Mesothelial cell of epicardium (in vitro differentiated cells): ENCODE measurements at places on chromosomes 13 and 19. TPM values are rescaled to one million over a fixed set of nuclear protein-coding genes. Genes with fewer than 3 reads are reported as not detected.

DNA sequence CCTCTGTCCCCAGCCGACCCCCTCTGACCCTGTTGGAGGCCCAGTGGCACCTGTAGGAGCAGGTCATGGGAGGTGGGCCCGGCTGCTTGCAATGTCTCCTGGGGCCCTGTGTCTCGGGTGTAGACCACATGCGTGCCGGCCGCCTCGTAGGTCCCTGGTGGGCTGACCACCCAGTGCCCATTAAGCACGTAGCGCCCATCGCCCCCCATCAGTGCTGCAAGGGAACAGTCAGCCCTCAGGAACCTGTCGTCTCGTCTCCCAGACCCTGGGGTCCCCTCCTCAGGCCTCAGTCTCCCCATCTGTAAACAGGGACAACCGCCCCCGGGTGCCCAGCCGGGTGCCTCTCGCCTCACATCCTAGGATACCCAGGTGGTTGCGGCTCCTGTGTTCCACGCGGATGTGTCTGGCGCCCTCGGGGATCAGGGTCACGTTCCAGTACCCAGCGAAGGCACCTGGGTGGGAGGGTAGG lies 5.6 kb downstream of the ADAMTSL5 start:
- no peaks in the 10 kb centered on the region for H3K36me3 ChIP-seq
- no peak overlapping the region for H3K27ac ChIP-seq
- no peak for DNase-seq
- H3K4me1 ChIP-seq: peaks cover 22% of the 10 kb centered on the region

DNA sequence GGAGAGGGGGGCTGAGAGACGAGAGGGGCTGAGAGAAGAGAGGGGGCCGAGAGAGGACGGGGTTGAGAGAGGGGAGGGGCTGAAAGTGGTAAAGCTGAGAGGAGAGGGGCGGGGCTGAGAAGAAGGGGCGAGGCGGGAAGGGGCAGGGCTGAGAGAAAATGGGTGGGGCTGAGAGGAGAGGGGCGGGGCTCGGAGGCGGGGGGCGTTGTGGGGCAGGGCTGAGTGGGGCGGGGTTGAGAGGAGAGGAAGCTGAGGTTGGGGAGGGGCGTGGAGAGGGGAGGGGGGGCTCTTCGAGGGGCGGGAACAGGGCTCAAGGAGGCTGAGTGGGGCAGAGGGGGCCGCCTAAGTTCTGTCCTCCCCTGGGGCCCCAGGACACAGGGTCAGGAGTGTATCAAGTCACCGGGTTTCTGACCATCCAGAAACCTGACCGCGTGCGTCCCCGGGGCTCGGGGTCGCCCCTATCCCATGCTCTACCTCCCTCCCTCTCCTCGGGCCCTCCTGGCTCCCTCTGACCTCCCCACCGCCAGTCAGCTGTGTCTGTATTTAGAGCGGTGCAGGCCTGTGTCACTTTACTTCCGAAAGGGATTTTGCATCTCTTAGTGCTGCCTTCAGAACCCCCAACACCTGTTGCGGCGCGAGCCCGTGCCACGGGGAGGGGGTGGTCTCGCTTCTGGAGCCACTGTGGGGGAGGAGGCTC lies 38.6 kb upstream of the SEMA6B start:
- H3K36me3 ChIP-seq: no peaks in the 10 kb centered on the region
- peak overlapping the region; percentile 49 for H3K4me3 ChIP-seq
- H3K4me1 ChIP-seq: peaks cover 3% of the 10 kb centered on the region
- no peak overlapping the region for H3K27ac ChIP-seq

- no peak overlapping the region for H3K27ac ChIP-seq
- H3K27me3 ChIP-seq: no peaks in the 10 kb centered on the region
- no peaks in the 10 kb centered on the region for H3K4me1 ChIP-seq
Measured at GRCh38 chr13:106453101-106453500, 82.4 kb downstream of the EFNB2 start.

DNA sequence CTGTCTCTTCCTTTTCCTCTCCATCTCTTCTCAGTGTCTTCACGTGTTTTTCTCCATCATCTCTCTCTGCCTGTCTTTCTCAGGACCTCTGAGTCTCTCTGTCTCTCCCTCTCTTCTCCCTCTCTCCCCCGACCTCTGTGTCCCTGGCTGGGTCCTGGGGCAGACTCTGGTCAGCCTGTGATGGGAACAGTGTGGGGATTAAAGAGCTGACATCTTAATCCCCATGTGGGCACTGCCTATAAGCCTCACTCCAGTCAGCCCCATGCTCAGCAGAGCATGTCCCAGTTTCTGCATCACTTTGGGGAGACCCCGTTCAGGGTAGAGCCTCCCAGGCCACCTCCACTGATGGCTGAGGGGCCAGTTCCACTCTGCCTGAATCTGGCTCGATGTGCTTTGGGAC lies 16.2 kb downstream of the EGLN2 start:
- no peaks in the 10 kb centered on the region for H3K36me3 ChIP-seq
- DNase-seq: no peak
- peaks cover 3% of the 10 kb centered on the region for H3K27me3 ChIP-seq
- no peak overlapping the region for H3K4me3 ChIP-seq

The FREM2 gene
- total RNA-seq: 82.9 to 83.5 TPM (median 83.1 TPM) in 3 replicates

The SLC27A1 gene
- 25.1 to 27.5 TPM (median 26.0 TPM) in 3 replicates for total RNA-seq
